ENCODE measurements at places on chromosomes 11 and 22.
A peak's percentile ranks its signal among the peaks of the same experiment; 100 is the strongest.

- DNase-seq: peak; percentile 94
Observed at GRCh38 chr11:60840470-60841430, 1.2 kb upstream of the CCDC86 start.

GRCh38 chr11:73862986-73863385 is 13.7 kb downstream of the COA4 start:
- DNase-seq: no peak

DNA sequence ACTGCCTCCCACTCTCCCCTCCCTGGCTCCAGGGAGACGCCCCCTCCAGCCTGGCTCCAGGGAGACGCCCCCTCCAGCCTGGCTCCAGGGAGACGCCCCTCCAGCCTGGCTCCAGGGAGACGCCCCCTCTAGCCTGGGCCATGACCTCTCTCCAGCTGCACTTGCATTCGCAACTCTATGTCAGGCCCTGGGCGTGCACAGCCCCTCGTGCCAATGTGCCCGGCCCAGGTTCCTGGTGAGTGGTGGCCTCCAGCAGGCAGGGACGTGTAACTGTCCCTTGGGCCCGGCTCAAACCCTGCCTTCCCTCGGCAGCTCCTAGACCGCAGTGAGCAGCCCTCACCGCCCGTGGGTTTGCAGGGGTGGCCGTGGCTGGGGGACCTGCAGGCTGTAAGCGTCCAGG is 6.9 kb downstream of the MUC6 start:
- no peak for DNase-seq

DNA sequence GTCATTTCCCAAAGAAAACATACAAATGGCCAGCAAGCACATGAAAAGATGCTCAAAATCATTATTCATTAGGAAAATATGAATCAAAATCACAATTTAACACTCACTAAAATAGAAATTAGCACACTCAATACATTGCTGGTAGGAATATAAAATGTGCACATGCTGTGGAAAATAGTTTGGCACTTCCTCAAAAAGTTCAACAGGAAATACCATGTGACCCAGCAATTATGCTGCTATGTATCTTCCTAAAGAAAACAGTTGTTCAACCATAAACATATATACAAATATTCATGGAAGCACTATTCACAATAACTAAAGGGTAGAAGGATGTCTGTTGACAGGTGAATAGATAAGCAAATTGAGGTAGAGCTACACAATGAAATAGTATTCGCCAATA is 187.3 kb upstream of the SOX6 start:
- no peak for DNase-seq

- no peak for DNase-seq
Observed at GRCh38 chr11:95568281-95568680, 221.3 kb downstream of the FAM76B start.

GRCh38 chr11:125489166-125489565 is 6.9 kb downstream of the FEZ1 start:
- no peak for DNase-seq

DNA sequence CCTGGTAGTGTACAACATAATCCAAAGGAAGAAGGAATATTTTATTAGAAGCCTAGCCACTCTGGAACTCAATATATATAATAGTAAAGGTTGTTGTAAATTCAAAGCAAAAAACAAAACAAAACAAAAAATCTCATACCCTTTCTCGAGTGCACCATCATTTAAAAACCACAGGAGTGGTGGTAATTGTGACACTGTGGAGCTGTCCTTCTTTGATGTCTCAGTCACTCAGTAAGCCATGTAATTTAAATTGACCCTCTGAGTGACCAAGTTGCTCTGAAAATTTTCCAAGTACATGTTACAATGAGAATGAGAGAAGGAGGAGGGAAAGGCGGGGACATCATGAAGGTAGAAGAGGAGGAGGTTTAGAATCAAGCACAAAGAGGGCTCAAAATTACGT is 6.6 kb downstream of the PRSS23 start:
- DNase-seq: no peak

- DNase-seq: no peak
Observed at GRCh38 chr11:87368858-87369480, 331.2 kb downstream of the TMEM135 start.

GRCh38 chr11:9172389-9172788 is 81.0 kb upstream of the SCUBE2 start:
- DNase-seq: no peak

DNA sequence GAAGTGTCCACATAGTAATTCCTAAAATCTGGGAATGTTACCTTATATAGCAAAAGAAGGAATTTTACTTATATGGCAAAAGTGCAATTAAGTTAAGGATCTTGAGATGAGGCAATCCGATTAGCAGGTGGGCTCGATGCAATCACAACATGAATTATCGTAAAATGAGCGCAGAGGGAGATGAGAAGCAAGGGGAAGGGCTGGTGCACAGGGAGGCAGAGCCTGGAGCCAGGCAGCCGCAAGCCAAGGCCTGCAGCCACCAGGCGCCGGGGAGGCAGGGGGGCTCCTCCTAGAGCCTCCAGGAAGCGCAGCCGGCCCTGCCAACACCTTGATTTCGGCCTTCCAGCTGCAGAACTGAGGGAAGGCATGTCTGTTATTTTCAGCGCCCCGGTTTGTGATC is 85.7 kb downstream of the CELSR1 start:
- DNase-seq: no peak

All from myocyte (in vitro differentiated cells).